ENCODE measurements at places on chromosomes 13 and 19.

DNA sequence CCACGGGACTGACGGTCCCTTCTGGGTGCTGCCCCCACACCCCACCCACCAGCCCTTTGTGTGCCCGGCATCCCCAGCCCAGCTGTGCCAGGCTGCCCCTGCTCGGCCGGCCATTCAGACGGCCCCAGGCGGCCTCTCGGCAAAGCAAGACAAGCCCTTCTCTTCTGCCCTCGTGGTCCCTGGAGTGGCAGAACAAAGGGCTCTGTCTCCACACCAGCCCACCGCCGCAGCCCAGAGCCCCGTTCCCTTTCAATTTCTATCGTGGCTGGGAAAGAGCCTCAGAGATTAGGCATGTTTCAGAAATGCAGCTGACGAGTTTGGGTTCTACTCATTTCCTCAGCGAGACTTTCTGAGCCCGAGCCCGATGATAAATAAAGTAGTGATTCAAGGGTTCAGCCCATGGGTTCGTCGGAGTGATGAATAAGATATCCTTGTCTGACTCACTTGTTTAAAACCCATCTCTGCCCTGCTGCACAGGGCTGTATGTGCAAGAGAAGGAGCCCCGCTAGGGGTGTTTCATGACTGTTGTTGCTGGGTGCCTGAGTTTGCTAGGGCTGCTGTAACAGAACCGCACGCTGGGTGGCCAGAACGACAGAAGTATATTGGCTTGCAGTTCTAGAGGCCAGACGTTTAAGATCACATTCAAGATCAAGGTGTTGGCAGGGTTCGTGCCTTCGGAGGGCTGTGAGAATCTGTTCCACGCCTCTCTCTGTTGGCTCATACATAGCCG, 4.3 kb downstream of the MYO9B start:
- no peak for DNase-seq

DNA sequence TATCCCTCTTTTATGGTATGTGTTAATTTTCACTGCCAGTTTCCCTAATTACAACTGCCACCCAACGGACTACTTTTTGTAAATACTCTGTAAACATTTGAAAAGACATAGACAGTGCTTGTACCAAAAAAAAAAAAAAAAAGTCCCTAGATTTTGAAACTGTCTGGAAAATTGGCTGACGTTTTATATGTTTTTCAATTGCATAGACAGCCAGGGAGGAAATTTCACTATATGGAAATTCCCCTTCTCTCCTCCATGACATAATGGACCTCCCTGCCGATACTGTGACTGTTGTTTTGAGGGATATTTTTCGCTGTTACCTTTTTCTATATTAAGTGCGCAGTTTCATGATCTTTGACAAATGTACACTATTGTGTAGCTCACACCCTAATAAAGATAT, 43.4 kb downstream of the C13orf42 start:
- DNase-seq, result no peak

GRCh38 chr13:45381196-45381595, 37.0 kb downstream of the SLC25A30 start:
- DNase-seq, result no peak

DNA sequence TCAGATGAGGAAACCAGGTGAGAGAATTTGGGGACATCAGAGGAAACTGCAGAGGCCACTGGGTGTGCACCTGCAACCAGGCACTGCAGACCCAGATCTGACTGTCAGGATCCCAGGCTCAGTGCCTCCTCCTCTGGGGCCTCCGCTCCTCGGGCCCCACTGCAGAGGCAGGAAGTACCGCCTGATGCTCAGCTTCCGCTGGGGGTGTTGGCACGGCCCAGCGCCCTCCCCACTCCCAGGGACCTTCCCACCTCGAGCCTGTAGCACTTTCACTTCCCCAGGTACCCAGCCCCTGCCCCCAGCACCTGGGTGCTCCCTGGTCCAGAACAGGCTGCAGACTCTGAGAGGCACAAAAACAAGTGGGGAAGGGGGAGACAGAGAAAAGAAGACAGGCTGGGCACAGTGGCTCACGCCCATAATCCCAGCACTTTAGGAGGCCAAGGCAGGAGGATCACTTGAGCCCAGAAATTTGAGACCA, 1.4 kb upstream of the CD37 start:
- no peak for DNase-seq

- no peak for DNase-seq
These were observed 21.9 kb downstream of the LCP1 start for GRCh38 chr13:46160065-46160464.

DNA sequence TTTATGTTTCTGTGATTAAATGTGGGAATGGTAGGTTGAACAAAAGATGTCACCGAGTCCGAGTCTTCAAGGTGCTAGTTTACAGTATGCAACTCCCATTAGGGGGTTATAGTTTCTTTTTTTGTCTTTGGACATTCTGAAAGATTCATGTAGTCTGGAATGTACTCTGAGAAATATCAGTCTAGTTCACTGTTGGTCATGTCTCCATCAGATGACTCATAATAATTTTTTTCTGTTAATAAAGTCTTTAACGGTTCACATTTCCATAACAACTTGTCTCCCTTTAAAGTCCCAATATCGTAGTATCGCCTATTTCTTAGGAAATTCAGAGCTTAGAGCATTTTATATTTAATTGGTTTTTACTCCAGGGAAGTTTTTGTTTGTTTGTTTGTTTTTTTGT, 13.5 kb upstream of the ESD start:
- DNase-seq, result no peak

- no peak for DNase-seq
These were observed 698.7 kb upstream of the ARGLU1 start for GRCh38 chr13:107266657-107267056.

DNA sequence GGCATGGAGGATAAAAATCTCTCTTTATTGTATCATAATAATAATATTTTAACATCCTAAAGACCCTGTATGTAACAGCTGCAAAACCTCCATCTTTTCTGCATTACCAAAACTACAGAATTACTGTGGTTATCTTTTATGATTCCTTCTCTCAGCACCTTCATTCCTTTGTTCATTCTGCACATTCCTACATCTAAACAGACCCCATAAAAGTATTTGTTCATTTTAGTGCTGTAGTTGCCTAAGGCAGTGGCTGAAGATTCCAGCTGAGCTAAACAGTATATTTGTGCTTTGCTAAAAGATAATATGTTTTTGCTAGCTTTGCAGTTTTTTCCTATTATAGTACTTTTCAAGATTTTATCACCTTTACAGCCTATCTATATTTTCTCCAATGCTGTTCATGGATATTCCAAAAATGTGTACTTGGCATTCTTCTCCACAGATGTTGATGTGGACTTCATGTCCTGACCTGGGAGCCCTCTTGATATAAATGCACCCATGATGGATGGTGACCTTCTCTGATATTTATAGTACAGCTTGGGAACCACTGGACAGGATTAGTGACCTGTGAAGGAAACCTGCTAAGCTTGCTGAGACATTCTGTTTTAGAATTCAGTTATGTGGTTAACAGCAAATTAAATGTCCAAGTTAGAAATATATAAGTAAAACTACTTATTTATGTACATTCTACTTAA, 2832.9 kb upstream of the PCDH20 start:
- no peak for DNase-seq

- no peak for DNase-seq
These were observed 20.3 kb downstream of the ACTN4 start for GRCh38 chr19:38667661-38668171.

DNA sequence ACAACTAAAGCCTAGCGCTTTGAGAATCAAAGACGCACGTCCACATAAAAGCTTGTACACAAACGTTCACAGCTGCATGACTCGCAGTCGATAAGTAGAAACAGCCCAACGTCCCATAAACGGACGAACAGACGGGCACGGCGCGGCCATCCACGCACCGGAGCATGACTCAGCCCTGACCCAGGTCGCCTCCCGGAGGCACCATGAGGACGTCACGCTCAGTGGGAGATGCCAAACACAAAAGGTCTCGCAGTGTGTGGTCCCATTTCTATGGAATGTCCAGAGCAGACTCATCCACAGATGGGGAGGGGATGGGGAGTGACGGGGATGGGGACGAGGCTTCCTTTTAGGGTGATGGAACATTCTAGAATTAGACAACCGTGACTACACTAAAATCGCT, 9.4 kb downstream of the POLRMT start:
- DNase-seq, result no peak

GRCh38 chr13:78030341-78030896, 111.8 kb upstream of the EDNRB start:
- no peak for DNase-seq

DNA sequence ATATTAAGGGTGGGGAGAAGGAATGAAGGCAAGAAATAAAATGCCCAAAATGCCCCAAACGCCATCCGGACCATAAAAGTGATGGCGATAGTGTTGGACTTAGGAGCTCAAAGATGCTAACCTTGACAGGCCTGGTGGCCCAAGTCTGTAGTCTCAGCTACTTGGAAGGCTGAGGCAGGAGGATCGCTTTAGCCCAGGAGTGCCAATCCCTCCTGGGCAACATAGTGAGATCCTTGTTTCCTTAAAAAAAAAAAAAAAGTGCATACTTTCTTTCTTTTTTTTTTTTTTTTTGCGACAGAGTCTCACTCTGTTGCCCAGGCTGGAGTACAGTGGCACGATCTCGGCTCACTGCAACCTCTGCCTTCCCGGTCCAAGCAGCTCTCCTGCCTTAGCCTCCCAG, 32.0 kb upstream of the MRI1 start:
- no peak for DNase-seq

DNA sequence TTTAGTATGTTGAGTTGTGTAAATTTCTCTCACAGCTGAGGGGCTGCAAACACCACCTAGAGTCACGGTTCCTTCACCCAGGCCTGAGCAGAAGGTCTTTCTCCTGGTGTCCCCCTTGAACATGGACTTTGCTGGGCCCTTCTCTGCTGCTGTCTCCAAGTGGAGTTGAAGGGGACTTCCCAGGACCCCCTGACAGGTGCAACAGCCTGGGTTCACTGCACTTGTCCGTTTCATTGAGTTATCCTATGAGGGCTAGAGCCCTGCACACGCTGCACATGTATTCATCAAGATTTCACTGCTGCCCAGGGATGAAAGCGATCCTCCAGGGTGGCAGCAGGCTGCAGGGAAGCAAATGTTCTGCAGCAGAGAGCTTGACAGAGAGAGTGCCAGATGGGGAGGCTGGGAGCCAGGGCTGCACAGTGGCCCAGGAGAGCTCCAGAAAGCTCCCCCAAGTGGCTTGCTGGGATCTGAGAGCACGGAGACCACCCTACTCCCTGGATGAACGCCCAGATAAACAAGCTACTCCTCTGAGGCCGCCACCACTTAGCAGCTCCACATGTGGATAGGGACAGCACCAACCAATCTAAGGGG, 10.3 kb downstream of the TMEM272 start:
- DNase-seq, result no peak

DNA sequence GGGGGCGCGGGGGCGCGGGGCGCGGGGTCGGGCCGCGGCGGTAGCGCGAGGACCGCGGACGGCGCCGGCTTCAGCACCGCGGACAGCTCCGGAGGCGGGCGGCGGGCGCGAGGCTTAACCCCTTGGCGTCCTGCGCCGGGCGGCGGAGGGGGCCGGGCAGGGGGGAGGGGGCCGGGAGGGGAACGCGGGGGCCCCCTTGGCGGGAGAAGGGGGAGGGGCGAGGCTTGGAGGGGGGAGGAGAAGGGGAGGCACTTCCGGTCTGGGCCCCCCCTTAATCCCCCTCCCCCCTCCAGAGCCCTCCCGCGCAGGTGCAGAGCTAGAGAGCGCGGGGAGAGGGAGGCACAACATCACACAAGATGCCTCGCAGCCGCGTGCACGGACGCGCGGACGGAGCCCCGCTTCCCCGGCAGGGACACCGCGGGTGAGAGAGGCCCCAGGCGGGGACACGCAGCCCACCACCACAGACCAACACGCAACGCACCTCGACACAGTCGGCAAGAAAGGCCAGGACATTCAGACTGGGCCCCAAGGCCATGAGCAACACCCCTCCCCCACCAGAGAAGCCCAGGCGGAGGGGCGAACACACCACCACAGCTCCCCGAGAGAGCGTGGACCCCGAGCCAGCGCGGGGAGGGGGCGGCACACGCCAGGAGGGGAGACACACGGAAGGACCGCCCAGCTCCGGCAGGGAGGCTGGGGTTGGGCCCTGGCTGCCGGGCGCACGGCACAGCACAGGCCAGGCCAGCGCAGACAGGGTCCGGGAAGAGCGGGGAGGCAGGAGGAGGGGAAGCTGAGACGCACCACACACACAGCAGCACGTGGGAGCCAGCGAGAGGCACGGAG, 24.1 kb downstream of the SHANK1 start:
- no peak for DNase-seq

GRCh38 chr13:111058796-111059506, 56.2 kb upstream of the ARHGEF7 start:
- DNase-seq, result no peak

- no peak for DNase-seq
These were observed 162.8 kb downstream of the ZIC5 start for GRCh38 chr13:99808786-99809185.

- DNase-seq, result no peak
These were observed 102.1 kb upstream of the FNDC3A start for GRCh38 chr13:48873587-48873986.

DNA sequence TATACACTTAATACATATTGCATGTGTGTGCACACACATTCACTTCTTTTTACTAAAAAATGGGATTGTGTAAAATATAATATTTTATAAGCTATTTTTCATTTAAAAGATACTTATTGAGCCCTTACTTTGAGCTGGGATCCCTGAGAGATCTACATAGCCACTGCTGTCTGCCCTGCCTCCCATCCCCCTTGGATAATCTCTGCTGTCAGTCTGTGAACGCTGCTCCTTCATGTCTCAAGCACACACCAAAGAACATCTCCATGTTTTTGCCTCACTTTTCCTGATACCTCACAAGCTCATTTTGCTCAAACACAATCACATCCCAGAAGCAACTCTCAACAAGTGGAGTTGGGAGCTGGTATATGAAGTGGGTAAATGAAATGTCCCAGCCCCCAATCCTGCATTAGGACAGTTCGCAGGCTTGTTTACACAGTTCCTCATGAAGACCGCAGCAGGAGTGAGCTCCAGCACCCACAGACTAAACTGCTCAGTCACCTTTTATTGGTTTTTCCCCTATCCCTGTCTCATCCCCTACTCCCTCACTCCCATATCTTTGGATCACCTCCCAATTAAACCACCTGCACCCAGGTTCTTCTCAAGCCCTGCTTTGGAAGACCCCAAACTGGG, 108.3 kb upstream of the FRY start:
- no peak for DNase-seq

DNA sequence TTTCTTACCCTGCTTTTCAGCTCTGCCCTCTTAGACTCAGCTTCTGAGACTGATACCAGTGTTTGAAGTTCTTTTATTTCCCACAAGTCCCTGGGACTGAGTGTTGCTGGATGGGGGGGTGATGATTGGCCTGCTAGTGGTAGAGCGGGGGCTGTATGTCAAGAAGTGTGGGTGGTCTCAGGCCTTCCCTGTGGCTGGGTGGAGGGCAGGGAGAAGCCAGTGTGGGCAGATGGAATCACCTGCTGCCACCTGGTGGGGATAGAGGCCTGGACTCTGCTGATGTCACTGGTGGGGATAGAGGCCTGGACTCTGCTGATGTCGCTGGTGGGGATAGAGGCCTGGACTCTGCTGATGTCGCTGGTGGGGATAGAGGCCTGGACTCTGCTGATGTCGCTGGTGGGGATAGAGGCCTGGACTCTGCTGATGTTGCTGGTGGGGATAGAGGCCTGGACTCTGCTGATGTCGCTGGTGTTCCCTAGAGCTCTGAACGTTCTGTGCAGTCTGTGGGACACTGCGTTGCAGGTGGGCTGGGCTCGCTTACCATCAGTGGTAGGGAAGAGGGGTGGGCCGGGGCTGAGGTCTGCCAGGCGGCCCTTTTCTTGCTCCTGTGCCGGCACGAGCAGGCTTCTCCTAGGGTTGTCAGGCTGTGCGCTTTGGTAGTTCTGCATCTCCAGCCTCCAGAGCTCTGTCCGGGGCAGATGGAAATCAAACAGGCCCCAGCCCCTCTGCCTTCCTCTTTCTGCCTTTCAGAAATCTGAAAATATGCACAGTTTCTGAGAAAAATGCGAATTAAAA, 101.3 kb downstream of the ARHGEF7 start:
- no peak for DNase-seq
